Breast epithelium (tissue), 4 donors: ENCODE measurements at places on chromosomes 3 and 15.

- DNase-seq: no peak
- H3K36me3 ChIP-seq: no peaks in the 10 kb centered on the region
- no peak overlapping the region for H3K4me3 ChIP-seq
- no peaks in the 10 kb centered on the region for H3K27me3 ChIP-seq
- no peak overlapping the region for H3K27ac ChIP-seq
Measured at GRCh38 chr3:53354945-53355498, 7.7 kb upstream of the DCP1A start.

- peaks cover 12% of the 10 kb centered on the region for H3K4me1 ChIP-seq
- no peak overlapping the region for H3K4me3 ChIP-seq
- DNase-seq: no peak
- no peak overlapping the region for H3K27ac ChIP-seq
Measured at GRCh38 chr3:146157325-146158060, 3.5 kb downstream of the PLOD2 start.

DNA sequence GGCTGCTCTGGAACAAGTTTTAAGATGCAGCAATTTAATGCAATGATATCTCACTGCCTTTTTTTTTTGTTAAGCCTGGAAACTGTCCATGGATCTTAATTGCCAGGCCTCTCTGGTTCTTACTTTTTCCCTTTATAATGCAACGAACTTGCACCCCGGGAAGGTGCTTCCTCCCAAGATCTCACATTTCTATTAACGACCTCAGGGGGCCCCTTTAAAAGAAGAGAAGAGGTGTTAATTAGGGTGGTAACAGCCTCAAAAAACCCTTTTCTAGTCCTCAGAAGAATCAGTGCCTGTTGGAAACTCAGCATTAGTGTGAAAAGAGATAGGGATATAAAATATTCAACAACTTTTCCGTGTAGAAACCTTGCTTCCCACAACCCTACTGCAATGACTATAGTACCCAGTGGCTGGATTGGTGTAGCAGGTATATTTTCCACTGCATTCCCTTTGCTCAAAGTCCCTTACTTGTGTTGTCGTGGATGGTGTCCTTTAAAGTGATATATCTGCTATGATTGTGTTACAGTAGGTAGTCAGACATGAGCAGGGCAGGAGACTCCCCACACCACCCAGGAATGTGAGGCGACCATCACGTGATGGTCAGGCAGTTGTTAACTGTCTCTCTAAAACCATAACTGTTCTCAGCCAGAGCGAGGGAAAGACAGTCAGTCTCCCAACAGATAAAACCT is 121.8 kb downstream of the CTNNB1 start:
- H3K4me3 ChIP-seq: no peak overlapping the region
- H3K27me3 ChIP-seq: no peaks in the 10 kb centered on the region
- no peak overlapping the region for H3K27ac ChIP-seq
- no peaks in the 10 kb centered on the region for H3K36me3 ChIP-seq

DNA sequence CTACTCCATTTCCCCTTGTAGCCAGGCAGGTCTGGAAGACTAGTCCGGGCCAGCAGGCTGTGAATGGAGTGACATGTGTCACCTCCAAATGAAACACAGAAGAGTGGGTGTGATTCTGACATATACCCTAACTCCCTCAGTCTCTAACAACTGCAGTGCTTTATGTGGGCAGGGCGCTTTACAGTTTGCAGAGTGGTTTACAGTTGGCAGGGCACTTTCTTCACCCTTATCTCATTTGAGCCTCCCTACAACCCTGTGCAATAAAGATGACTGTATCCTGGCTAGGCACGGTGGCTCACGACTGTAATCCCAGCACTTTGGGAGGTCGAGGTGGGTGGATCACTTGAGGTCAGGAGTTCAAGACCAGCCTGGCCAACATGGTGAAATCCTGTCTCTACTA is 176.3 kb downstream of the RAB11A start:
- no peaks in the 10 kb centered on the region for H3K27me3 ChIP-seq
- H3K36me3 ChIP-seq: no peaks in the 10 kb centered on the region
- H3K27ac ChIP-seq: no peak overlapping the region
- DNase-seq: no peak

DNA sequence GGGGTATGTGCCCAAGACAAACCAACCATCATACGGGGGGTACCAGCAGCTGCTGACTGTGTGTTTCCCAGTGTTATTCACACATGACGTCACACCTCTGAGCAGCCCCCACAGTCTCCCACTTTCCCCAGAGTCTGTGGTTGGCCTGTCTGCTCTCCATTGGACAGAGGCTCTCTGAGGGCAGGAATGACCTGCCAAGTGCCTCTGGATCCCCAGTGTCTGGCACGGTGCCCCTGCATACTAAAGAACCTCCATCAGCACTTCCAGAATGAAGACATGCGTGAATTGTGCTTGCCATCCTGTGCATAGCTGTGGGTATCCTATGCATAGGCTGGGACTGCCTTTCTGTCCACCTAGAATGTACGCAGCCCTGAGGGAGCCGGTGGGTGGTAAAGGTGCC is 3.5 kb upstream of the CCDC9B start:
- H3K4me1 ChIP-seq: peaks cover 23% of the 10 kb centered on the region
- no peak for DNase-seq
- H3K27ac ChIP-seq: no peak overlapping the region
- no peak overlapping the region for H3K4me3 ChIP-seq

GRCh38 chr3:43177085-43177484 is 71.2 kb upstream of the POMGNT2 start:
- H3K4me1 ChIP-seq: no peaks in the 10 kb centered on the region
- no peak overlapping the region for H3K4me3 ChIP-seq
- no peaks in the 10 kb centered on the region for H3K27me3 ChIP-seq

DNA sequence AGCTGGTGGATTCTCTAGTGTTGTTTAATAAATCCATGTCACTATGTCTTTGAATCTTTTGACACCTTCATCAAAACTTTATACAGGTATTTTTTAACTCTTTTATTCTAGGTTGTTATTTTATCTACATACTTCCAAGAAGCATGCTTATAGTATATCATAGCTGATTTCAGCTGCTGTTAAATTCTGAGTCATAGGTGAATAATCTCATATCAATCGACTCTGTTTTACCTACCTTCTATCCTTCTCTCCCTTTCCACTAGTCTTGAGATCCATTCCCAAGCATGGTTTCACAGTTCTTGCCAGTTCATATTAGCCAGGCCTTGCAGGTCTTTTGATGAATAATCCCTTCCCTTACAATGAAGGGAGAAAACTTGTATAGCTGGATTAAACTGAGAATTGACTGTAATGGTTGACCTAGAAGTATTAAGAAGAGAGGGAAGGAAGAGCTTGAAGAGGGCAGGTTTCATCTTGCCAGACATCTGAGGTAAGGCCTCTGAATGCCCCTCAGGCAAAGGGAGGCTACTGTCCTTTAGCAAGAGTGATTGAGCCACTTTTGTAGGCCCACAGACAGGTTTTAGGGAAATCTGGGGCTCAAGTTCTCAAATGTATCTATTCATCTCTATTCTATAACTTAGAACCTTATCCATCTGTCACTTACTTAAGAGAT is 146.4 kb downstream of the EPHA6 start:
- no peaks in the 10 kb centered on the region for H3K36me3 ChIP-seq
- no peaks in the 10 kb centered on the region for H3K4me1 ChIP-seq
- no peaks in the 10 kb centered on the region for H3K27me3 ChIP-seq
- DNase-seq: no peak

DNA sequence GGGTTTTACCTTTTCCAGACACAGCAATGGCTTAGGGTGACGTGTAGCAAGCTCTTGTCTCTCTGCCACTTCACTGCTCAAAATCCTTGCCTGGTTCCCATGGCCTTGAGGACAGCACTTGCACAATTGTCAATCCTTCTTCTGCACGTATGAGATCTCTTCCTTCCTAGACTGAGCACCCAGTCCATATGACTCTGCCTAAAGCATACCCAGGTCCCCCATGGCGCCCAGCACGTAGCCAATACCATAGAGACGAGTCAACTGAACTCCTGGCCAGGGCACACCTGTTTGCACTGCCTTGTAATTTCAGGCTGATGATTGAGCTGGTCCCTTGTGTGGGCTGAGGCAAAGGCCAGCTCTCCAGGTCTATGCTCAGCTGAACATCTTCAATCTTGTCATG is 23.3 kb downstream of the SCN5A start:
- no peak for DNase-seq
- no peak overlapping the region for H3K4me3 ChIP-seq
- no peaks in the 10 kb centered on the region for H3K4me1 ChIP-seq
- H3K27me3 ChIP-seq: no peaks in the 10 kb centered on the region
- no peak overlapping the region for H3K27ac ChIP-seq

- no peak overlapping the region for H3K4me3 ChIP-seq
- no peak for DNase-seq
- H3K4me1 ChIP-seq: no peaks in the 10 kb centered on the region
- no peak overlapping the region for H3K27ac ChIP-seq
- no peaks in the 10 kb centered on the region for H3K36me3 ChIP-seq
- H3K27me3 ChIP-seq: no peaks in the 10 kb centered on the region
Measured at GRCh38 chr3:8256441-8257071, 245.1 kb upstream of the LMCD1 start.

GRCh38 chr3:37621771-37622170 is 239.9 kb upstream of the CTDSPL start:
- H3K36me3 ChIP-seq: no peaks in the 10 kb centered on the region
- H3K4me1 ChIP-seq: no peaks in the 10 kb centered on the region
- DNase-seq: no peak

- H3K27me3 ChIP-seq: no peaks in the 10 kb centered on the region
- no peak overlapping the region for H3K4me3 ChIP-seq
- no peaks in the 10 kb centered on the region for H3K4me1 ChIP-seq
- no peak overlapping the region for H3K27ac ChIP-seq
Measured at GRCh38 chr3:146110161-146110560, 50.8 kb downstream of the PLOD2 start.

GRCh38 chr3:10170915-10171478 is 6.3 kb downstream of the IRAK2 start:
- H3K4me3 ChIP-seq: no peak overlapping the region
- H3K4me1 ChIP-seq: no peaks in the 10 kb centered on the region
- no peaks in the 10 kb centered on the region for H3K27me3 ChIP-seq
- no peak for DNase-seq

DNA sequence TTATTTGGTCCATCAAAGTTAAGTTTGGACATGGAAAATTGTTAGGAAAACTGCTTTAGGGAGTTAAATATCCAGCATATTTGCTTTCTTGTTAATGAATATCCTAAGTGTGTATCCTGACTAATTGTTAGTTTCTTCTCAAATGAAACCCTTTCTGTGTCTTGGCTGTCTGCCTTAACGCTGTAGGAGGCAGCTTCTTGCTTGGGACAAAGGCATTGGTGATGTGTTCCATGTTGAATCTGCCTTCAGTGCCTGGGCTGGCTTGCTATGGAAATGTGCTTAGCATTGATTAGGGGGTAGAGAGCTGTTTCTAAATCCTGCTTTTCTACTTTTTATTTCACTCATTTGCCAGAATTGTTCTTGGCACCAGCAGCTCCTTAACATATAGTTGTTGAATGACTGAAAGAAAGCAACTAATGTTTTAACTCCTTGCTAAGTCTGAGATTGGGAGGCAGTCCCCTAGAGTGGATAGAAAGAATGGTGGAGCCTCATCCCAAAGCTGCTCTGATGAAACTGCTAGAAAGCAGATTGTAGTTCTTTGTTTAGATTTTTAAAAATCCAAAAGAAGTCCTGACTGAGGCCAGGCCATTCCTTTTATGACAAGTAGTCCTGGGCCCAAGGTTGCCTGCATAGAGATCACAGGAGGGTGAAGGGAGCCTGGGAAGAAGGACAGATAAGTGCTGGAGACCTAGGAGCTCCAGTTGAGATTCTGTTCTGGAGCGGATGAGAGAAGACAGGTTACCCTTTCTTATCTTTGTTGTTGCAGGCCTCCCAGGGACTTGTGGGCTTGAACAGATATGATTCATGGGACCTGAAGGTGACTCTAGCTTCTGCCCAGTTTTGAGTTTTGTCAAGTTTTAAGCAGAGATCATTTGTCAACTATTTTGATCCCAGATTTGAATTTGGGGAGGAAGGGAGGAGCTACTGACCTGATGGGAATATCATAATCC is 39.3 kb downstream of the OXNAD1 start:
- no peak for DNase-seq
- no peak overlapping the region for H3K4me3 ChIP-seq
- no peaks in the 10 kb centered on the region for H3K27me3 ChIP-seq
- no peak overlapping the region for H3K27ac ChIP-seq

DNA sequence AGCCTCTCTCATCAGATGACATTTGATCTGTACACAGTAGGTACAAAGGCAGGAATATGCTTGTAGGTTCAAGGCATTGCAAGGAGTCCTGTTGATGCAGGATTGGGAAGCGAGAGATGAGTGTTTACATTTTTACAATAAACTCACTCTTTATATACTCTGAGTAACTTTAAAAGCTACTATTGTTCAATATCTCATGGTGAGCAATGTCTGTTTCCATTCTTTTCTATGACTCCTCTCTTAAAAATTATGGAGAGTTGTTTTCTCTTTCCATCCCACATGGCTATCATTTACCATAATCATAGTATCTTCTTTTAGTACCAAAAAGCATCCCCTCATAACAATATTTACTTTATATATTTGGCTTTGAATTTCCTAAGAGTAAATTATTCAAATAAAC is 314.0 kb upstream of the CDIN1 start:
- no peaks in the 10 kb centered on the region for H3K27me3 ChIP-seq
- no peak for DNase-seq
- no peak overlapping the region for H3K27ac ChIP-seq
- no peaks in the 10 kb centered on the region for H3K4me1 ChIP-seq
- no peaks in the 10 kb centered on the region for H3K36me3 ChIP-seq
- H3K4me3 ChIP-seq: no peak overlapping the region

DNA sequence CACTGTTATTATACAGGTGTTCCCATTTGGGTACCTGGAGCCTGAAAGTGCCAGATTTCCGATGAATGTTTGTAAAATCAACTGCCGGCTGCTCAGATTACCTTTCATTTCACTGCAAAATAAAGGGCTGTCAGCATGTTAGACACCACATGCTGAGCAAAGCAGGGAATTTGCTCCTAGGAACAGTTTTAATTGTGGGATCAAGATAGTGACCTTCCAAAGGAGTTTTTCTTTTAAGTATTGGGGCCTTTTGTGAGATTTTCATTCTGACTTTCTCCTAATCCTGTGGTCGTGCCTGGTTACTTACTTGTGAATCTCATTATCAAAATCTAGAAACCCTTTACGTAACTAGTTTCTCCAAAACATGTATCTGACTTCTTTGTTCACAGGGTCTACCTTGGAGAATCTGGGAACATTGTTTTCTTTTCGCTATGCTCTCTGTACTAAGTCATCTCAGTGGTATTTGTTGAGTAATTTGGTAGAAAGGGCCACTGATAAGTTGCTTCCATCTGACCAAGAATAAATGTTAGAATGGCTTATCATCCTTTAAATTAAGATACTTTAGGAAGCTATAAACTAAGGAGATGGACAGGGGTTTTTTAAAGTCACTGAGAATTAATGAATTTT is 40.8 kb upstream of the LRTM1 start:
- H3K27me3 ChIP-seq: no peaks in the 10 kb centered on the region
- no peaks in the 10 kb centered on the region for H3K4me1 ChIP-seq
- H3K36me3 ChIP-seq: no peaks in the 10 kb centered on the region
- DNase-seq: no peak
- no peak overlapping the region for H3K4me3 ChIP-seq

DNA sequence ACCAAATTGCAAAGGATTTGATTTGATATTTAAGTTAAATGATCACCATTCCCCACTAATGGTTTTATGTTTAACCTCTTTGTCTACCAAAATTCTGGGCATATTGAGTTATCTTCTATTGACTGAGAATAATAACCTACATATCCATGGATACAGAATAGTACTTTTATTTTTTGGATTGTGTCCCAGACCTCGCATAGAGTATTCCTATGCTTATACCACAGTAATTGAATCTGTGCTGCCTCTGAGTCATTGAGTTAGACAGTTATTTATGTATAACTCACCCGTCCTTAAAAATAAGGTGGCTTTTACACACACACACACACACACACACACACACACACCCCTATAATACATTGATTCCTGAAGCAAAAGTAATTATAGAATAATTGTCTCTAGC is 690.1 kb upstream of the BCHE start:
- no peak overlapping the region for H3K27ac ChIP-seq
- no peaks in the 10 kb centered on the region for H3K36me3 ChIP-seq
- no peaks in the 10 kb centered on the region for H3K27me3 ChIP-seq
- no peak overlapping the region for H3K4me3 ChIP-seq
- H3K4me1 ChIP-seq: no peaks in the 10 kb centered on the region
